ENCODE measurements at places on chromosomes 12 and 14. TPM values are rescaled to one million over a fixed set of nuclear protein-coding genes. Genes with fewer than 3 reads are reported as not detected.

- H3K36me3 ChIP-seq: peaks cover 66% of the 10 kb centered on the region
- no peak for DNase-seq
- no peaks in the 10 kb centered on the region for H3K4me1 ChIP-seq
- H3K27me3 ChIP-seq: no peaks in the 10 kb centered on the region
- H3K27ac ChIP-seq: no peak overlapping the region
- no peak overlapping the region for H3K4me3 ChIP-seq
Observed at GRCh38 chr12:98725476-98726247, 80.6 kb downstream of the APAF1 start.

DNA sequence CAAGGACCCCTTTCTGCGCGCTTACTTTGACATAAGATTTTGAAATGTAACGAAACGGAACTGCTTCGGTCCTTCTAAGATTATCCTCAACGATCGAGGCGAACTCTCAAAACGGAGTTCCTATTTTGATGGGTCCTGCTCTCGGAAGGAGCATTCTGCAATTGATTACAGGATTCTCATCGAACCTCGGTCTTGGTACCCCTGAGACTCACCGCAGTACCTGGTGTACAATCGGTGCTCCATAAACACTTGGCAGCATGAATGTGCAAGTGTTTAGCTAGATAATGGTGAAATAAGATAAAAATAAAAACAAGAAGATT is 530 bp upstream of the NEMF start:
- H3K4me1 ChIP-seq: peaks cover 16% of the 10 kb centered on the region
- no peaks in the 10 kb centered on the region for H3K27me3 ChIP-seq
- H3K36me3 ChIP-seq: peaks cover 28% of the 10 kb centered on the region
- H3K4me3 ChIP-seq: peak overlapping the region; percentile 60

DNA sequence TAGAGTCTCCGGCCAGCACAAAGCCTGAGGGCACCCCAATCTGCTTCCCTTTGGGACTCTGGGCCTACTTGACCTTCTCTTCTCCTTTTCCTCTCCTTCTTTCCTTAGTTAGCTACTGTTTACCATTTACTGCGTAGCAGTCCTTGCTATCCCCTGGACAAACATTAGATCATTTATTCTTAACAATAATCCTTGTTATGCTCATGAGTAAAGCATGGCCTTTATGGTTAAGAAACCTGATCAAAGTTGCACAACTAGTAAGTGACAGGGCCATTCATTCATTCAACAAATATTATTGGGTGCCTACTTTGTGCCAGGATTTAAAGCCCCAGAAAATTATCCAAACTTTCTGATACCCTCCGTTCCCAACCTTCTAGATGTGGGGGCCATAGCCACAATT is 3.2 kb upstream of the HDAC7 start:
- no peak overlapping the region for H3K4me3 ChIP-seq
- peaks cover 2% of the 10 kb centered on the region for H3K4me1 ChIP-seq
- H3K27ac ChIP-seq: peak overlapping the region; percentile 99
- H3K36me3 ChIP-seq: no peaks in the 10 kb centered on the region

DNA sequence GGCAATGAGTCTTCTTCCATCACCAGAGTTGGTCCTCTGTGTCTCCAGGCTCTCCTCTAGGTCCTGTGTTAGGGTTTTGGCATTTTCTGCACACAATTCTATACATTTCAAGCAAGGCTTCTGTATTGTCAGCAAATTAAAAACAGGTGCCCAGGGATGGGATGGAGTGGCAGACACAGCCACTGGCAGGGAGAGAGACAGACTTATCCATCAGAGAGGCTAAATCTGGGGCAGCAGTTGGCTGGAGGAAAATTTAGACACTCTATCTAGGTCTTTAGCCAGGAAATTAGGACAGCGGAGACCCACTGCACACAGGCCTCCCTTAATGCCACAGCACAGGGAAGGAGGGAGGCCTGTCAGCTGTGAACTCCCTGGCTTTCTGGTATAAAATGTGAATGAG is 20.2 kb downstream of the PLEKHD1 start:
- H3K36me3 ChIP-seq: no peaks in the 10 kb centered on the region
- no peak for DNase-seq
- H3K27me3 ChIP-seq: no peaks in the 10 kb centered on the region
- H3K4me1 ChIP-seq: no peaks in the 10 kb centered on the region
- H3K27ac ChIP-seq: no peak overlapping the region
- no peak overlapping the region for H3K4me3 ChIP-seq

- no peak for DNase-seq
- H3K4me3 ChIP-seq: no peak overlapping the region
- H3K36me3 ChIP-seq: no peaks in the 10 kb centered on the region
- no peak overlapping the region for H3K27ac ChIP-seq
Observed at GRCh38 chr14:92385561-92385960, 62.6 kb downstream of the SLC24A4 start.

DNA sequence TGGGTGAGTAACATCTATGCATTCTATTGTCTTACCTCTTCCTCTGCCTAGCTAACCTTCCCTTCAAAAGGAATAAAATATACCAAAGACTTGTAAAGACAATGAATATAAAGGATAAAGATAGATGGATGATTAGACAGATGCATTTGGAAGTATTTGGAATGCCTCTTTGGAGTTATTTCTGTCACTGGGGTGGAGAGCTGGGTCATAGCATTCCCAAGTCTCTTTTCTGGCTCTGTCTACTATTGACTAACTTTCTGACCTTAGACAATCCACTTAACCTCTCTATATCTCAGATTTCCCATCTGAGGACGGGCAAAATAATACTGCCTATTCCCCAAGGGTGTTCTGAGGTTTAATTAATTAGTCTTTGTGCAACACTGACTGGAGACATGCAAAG is 517.4 kb downstream of the DIO2 start:
- no peak overlapping the region for H3K4me3 ChIP-seq
- no peaks in the 10 kb centered on the region for H3K27me3 ChIP-seq
- no peak for DNase-seq
- H3K36me3 ChIP-seq: no peaks in the 10 kb centered on the region
- no peak overlapping the region for H3K27ac ChIP-seq

DNA sequence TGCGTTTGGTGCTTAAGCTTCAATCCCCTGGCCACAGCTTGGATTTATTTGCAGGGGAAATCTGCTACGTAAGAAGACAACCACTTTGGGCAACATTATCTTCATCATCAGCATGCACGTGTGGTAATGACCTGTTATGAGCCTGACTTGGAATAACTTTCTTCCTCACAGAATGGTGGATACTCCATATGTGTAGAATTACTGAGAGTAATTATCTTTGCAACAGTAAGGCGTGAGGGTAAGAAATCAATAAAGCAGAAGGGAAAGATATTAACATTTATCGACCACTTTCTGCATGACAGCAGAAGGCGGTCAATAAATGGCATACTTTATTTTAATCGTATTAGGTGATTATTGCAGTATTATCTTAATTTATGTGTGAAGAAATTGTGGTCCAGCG is 152.7 kb downstream of the RGS6 start:
- DNase-seq: no peak
- H3K4me3 ChIP-seq: no peak overlapping the region
- H3K27ac ChIP-seq: no peak overlapping the region

- no peaks in the 10 kb centered on the region for H3K4me1 ChIP-seq
- H3K27me3 ChIP-seq: no peaks in the 10 kb centered on the region
- H3K4me3 ChIP-seq: no peak overlapping the region
- H3K36me3 ChIP-seq: no peaks in the 10 kb centered on the region
- peak; percentile 60 for DNase-seq
Observed at GRCh38 chr14:104388541-104389325, 190.8 kb upstream of the C14orf180 start.

DNA sequence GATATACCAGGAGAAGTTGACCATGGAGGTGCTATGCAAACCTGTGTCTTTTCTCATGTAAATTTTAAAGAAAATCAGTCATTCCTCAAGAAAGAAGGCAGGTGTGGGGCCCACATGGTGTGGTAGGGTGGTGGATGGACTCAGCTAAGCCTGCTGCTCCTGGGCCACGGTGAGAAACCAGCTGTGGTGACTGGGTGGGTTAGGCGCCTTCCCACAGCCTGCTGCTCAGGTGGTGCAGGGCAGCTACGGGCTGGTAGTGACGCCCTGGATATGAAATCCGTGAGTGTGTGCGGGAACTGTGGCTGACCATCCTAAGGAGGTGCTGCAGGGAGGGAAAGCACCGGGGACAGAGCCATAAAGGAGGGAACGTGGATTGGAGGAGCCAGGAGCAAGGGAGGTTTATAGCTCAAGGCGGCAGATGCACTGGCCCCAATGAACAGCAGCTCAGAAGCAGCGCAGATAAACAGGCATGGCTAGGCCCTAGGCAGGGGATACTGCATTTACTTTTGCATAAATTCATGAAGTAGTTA is 408.8 kb downstream of the FUT8 start:
- no peak for DNase-seq
- H3K36me3 ChIP-seq: no peaks in the 10 kb centered on the region
- no peaks in the 10 kb centered on the region for H3K4me1 ChIP-seq
- no peaks in the 10 kb centered on the region for H3K27me3 ChIP-seq
- no peak overlapping the region for H3K4me3 ChIP-seq

- H3K36me3 ChIP-seq: peaks cover 41% of the 10 kb centered on the region
- no peak overlapping the region for H3K27ac ChIP-seq
- no peaks in the 10 kb centered on the region for H3K27me3 ChIP-seq
- peaks cover 20% of the 10 kb centered on the region for H3K4me1 ChIP-seq
Observed at GRCh38 chr12:79841878-79842265, 93.0 kb downstream of the PPP1R12A start.

- H3K4me1 ChIP-seq: peaks cover 21% of the 10 kb centered on the region
- no peak for DNase-seq
- H3K4me3 ChIP-seq: no peak overlapping the region
- H3K27me3 ChIP-seq: no peaks in the 10 kb centered on the region
Observed at GRCh38 chr14:68464711-68465110, 328.2 kb downstream of the ZFP36L1 start.

DNA sequence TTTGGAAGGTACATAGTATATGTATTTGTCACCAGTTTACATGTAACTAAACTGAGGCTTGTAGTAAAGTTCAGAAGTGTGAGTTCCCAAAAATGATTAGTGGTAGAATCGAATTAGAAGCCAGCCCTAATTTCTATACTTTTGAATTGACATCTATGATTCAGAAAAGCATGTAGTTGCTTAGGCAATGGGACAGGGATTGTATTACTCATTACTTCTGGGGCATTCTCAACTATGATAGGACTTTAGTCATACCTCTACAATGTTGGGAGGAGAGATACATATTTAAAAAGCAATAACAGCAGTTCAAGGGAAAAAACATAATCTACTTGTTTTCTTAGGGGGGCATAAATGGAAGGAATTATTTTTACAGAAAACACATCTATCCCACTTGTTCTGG is 277.9 kb upstream of the E2F7 start:
- H3K27ac ChIP-seq: no peak overlapping the region
- H3K27me3 ChIP-seq: no peaks in the 10 kb centered on the region
- H3K36me3 ChIP-seq: no peaks in the 10 kb centered on the region
- no peak overlapping the region for H3K4me3 ChIP-seq
- no peak for DNase-seq
- H3K4me1 ChIP-seq: no peaks in the 10 kb centered on the region

DNA sequence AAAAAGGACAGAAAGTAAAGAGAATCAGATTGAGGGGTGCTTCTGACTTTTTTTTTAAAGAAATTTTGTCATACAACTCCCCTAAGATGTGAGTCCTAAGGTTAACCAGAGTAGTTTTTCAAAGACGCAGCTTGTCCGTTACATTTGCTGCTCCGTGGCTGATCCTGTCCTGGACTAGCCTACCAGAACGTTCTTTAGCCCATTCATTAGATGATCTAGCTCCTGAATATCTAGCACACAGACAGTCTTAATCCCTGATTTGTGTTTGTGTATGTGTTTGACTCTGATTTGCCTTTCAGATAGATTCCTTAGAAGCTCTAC is 60.3 kb downstream of the SAMD4A start:
- H3K27me3 ChIP-seq: no peaks in the 10 kb centered on the region
- H3K4me3 ChIP-seq: no peak overlapping the region
- peak overlapping the region; percentile 81 for H3K27ac ChIP-seq
- H3K4me1 ChIP-seq: peaks cover 70% of the 10 kb centered on the region
- H3K36me3 ChIP-seq: no peaks in the 10 kb centered on the region
- DNase-seq: no peak

DNA sequence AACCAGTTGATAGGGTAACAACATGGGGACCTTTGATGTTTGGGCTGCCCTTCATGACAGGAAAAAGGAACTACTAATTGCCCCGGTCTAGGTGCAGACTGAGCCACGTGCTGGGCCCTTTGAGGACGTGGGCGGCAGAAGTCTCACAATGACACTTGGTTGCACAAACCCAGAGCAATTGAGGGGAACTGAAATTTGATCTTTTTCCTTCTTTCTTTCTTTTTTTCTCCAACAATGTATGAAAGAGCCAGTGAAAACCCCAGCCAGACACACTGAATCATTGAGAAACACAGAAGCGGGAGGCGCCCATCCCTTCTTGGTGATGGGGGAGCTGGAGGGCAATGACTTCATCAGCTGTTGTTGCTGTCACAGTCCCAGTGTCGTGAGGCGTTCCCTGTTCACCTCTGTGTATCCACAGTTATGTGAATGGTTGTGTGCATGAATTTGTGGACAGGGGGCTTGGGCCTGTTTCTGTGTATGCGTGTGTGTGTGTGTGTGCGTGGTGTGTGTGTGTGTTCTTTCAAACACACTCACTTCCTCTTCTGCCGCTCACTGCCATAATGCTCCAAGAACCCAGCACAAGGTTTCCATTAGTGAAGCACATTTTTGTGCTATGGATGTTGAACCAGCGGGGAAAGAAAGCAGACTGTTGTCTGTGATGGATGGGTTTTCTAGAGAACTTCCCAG is 137.5 kb upstream of the CCND2 start:
- no peaks in the 10 kb centered on the region for H3K27me3 ChIP-seq
- no peak for DNase-seq
- no peaks in the 10 kb centered on the region for H3K36me3 ChIP-seq
- no peaks in the 10 kb centered on the region for H3K4me1 ChIP-seq

DNA sequence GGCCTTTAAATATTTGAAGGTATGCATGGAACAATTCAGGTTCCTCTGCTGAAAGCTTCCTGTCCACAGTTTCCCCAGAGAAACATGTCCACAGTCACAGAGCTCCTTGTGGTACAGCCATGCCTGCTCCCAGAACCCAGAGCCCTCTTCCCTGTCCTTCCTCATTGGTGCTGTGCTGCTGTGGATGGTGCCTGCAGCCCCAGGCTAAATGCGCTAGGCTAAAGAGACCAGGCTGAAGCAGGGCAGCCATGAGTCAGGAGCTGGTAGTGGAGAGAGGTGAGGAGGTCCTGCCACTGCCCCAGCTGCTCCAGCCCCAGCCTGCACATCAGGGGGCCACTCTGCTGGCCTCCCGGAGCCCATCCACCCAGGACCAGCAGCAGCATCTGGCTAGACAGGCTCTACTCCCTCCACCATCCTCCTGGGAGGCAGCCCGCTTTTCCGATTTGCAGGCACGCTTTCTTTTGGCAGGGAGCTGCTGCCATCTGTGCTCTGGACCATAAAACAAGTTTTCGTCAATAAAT is 65.4 kb upstream of the DDX11 start:
- peak; percentile 52 for DNase-seq
- no peaks in the 10 kb centered on the region for H3K36me3 ChIP-seq
- no peak overlapping the region for H3K27ac ChIP-seq
- H3K4me3 ChIP-seq: no peak overlapping the region
- H3K4me1 ChIP-seq: no peaks in the 10 kb centered on the region

- H3K27ac ChIP-seq: no peak overlapping the region
- H3K36me3 ChIP-seq: no peaks in the 10 kb centered on the region
- H3K4me3 ChIP-seq: no peak overlapping the region
- no peaks in the 10 kb centered on the region for H3K4me1 ChIP-seq
- DNase-seq: no peak
Observed at GRCh38 chr12:59719701-59720100, 123.9 kb downstream of the SLC16A7 start.

Gene KCNC2
- total RNA-seq: 0.71 TPM

Gene TPPP2
- total RNA-seq: not detected

Gene ACYP1
- total RNA-seq: 20.5 TPM

All from sigmoid colon (tissue), 7 donors.